ENCODE measurements at places on chromosomes 3 and 15.

- DNase-seq, result no peak
Observed at GRCh38 chr15:51093839-51094605, 684 bp downstream of the TNFAIP8L3 start.

GRCh38 chr15:71973366-71973765, 144.6 kb downstream of the MYO9A start:
- DNase-seq, result no peak

DNA sequence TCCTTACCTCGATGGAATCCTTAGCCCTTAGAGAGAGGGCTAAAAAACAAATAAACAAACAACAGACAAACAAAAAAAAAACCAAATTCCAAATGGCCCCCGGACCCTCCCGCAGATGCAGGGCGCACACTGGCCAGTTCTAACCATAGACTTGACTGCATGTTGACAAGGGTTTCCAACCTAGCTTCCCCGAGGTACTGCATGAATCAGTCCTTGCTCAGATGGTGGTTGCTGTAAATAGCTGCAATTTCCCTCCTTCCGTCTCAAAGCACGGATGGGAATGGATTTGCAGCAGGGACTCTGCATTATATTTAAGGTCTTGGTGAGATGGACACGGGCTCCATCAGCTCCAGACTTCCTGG, 162.8 kb downstream of the CD47 start:
- no peak for DNase-seq

GRCh38 chr3:157499342-157499963, 3.8 kb downstream of the VEPH1 start:
- no peak for DNase-seq

DNA sequence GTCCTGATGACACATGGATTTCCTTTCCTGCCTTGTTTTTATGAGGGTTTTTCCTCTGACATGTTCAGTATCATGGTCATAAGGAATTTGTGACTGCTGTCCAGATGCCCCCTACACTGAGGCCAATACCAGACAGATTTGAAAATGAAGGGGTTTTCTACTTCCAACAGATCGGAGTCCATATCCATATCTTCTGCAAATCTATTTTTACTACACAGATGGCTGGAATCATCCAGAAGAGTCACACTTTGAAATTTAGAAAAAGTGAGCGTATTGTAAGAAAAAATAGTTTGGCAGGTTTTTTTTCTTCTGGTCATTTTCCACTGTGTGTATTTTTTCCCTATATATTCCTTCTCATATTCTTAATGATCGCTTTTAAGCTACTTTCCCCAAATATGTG, 197.5 kb upstream of the LRRC3B start:
- no peak for DNase-seq

- DNase-seq, result no peak
Observed at GRCh38 chr15:82873000-82873680, 63.7 kb downstream of the WHAMM start.

DNA sequence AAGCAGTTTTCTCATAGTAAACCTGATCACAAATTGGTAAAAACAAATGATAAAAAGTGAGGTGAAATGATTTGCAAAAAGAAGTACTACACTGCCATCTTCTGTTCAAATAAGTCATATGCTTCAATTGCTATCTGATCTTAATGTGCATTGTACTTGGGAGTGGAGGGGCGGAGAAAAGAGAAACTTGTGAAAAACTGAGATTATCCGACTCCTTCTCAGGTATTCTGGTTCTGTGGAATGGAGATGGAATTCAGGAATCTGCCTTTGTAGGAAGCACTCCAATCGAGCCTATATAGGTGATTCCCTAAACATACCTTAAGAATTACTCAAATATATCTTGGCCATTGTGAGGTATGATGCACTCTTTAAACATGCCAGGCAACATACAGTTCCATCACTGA, 180.6 kb downstream of the CHL1 start:
- no peak for DNase-seq

DNA sequence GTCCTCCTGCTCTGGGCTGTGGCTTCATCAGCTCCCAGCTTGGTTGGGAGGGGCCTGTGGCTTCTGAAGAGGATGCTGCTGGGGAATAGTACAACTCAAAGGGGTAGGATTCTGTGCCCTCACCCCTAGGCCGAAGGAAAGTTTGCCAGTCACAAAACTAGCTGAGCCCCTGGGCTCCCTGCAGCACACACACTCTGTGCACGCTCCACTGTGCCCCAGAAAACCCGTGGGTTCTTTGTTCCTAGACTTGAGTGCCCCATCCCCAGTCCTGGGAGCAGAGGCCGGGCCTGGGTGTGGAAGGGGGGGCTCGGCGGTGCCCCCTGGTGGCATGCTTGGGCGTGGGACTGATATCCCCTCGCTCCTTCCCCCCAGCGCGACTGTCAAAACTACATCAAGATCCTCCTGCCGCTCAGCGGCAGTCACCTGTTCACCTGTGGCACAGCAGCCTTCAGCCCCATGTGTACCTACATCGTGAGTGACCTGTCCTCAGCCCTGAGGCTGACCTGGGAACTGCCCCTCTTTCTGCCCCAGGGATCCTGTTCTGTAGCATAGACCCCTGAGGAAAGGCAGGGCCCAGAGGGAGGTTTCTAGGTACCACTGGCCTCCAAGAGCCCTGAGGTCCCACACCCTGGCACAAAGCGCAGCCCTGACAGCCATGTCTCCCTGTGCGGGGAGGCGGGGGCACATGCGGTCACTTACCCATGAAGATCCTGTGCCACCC, 14.2 kb downstream of the CIB1 start:
- peak; percentile 50 for DNase-seq

- DNase-seq, result no peak
Observed at GRCh38 chr3:97817965-97818364, 3.8 kb upstream of the CRYBG3 start.

Measured in stimulated activated CD4-positive, alpha-beta T cell treated with anti-CD3 and anti-CD28 coated beads, Interleukin-2, amount 100 ng/mL, for 48 hours (primary cell).